Midbrain (tissue), 1 donor: ENCODE measurements at places on chromosomes 4 and X.

- no peak for DNase-seq
These were observed 120.1 kb downstream of the NHS start for GRCh38 chrX:17495052-17495451.

- DNase-seq: no peak
These were observed 14.8 kb upstream of the CXCL5 start for GRCh38 chr4:74013264-74013663.

GRCh38 chr4:151316645-151317044 lies 8.8 kb downstream of the SH3D19 start:
- DNase-seq: no peak

DNA sequence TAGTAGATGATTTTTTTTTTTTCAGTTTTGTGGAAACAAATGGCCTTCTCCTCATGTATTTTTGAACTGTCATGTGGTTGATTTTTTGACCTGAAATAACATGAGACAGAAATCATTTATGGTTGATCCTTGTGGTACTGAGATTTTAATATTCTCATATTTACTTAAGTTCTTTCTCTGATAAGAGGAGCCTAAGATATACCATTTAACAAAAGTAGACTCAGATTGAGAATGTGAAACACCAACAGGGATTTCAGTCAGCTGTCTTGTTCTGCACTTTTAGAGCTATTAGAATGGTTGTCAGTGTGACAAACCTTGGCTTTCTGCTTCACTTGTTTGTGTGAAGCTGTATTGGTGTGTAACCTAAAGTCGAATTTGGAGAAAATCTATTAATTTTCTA lies 575.7 kb downstream of the SPOCK3 start:
- no peak for DNase-seq

DNA sequence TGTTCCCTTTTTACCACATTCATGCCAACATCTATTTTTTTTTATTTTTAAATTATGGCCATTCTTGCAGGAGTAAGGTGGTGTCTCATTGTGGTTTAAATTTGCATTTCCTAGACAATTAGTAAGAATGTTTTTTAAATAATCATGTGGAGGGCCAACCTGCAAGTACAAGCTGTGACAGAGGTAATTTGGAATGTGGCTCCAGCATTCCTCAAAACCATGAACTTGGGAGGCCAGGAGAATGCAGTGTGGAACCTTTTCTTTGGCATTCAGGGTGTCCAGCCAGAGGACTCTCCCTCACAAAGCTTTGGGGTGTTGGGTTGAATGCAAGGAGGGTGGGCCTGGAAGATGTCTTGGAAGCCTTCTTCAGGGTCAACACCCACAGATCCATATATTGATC lies 7.3 kb upstream of the TMEM185A start:
- no peak for DNase-seq

DNA sequence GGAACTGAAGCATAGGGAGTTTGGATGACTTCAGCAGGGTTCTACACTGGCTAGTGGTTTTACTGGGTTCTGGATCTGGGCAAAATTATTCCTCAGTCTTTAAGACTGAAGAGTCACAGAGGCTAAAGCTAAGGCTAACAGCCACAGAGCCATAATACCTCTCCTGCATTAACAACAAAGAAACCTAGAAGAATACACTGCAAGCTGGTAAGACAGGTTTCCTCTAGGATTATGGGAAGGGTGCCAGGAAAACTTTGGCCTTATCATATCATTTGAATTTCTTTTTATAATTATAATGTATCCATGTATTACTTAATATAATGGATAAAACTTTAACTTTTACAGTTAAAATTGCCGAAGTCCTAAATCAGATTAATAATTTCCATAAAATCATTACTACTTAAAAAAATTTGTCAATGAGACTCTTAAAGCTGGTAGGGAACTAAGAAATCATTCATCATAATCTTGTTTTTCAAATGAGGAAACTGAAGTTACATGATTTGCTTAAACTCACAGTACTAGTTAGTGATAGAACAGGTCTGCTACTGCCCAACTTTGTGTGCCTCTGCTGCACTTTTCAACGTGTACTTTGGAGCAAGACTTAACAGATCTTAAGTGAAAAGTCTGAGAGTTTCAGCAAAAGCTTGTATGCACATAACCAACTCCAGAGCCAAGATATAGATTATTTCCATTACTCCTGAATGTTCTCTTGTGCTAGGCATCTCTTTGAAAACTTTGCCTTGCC lies 24.2 kb upstream of the PGRMC2 start:
- DNase-seq: no peak

- DNase-seq: peak; percentile 7
These were observed 67.2 kb upstream of the BRWD3 start for GRCh38 chrX:80876877-80877276.

DNA sequence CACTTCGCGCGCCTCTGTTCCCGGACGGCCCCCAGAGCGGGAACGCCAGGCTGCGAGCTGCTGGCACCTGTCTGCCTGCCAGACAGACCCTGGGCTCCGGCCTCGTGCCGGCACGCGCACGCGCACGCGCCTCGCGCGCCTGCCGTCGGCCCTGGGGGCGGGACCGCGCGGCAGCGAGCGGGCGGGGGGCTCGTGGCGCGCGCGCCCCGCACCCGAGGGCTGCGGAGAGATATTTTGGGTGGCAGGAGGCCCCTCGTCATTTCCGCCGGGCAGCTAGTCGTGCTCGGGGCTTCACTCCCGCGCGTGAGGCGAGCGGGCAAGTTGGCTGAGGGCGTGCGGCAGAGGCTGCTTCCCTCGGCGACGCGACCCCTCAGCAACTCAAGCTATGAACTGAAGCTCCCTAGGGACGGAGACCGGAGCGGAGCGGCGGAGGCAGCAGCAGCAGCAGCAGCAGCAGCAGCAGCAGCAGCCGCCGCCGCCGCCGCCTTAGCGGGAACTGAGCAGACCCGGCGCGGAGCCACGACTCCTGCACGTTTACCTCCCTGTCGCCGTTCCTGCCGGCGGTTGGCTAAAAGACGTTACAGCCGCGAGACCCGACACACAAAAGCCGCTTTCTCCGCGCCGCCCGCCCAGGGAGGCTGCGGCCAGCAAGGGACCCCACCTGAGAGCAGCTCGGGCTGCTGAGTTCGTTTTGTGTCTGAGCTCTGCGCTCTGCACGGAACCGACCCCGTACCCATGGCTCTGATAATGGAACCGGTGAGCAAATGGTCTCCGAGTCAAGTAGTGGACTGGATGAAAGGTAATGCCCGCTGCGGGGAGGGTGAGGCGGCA lies at the start of gene CNKSR2:
Gene CNKSR2, plus strand, starts transcription at position 256 of the 831 bp plus-strand sequence. Its CDS starts 480 bp downstream, at position 736.
- no peak for DNase-seq
